ENCODE measurements at places on chromosomes 16 and 17. TPM values are rescaled to one million over a fixed set of nuclear protein-coding genes. Genes with fewer than 3 reads are reported as not detected.

DNA sequence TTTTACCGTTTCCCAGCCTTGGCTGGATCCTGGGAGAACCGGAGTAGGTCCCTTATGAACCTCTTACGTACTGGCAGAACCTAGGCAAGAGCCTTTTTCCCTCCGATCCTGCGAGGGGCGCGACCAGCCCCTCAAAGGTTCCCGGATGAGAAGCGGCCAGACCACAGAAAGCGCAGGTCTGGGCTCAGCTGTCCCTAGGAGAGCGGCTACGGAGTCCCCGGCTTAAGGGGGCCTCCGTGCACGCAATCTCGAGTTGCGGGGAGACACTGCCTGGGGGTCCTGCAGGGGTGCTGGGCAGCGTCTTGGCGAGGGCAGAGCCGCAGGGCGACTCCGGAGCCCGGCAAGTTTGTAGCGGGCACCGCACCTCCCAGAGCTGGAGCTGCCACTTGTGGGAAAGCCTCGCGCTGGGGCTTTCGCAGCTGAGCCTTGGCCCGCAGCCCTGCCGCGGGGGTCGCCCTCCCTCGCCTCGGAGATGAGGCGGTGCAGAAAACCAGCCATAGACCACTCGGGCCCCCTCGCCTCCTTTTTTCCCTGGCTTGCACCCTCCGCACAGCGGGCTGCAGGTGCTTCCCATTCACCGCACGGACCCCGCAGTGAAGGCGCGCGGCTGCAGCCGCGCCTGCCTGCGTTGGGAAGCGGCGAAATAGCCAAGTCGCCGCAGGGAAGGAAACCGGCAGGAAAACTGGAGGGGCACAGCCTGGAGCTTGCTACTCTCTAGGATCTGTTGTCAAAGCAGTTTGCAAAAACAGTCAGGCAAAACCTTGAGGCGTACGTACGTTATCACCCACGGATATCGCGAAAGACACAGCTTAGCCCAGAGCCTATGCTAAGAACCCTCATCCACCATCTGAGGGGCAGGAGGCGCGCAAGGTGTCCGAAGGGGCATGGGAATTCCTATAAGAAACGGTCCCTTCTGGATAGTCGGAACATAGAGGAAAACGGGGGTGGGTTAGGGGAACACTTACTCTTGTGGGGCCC, 834 bp downstream of the CDH8 start:
- DNase-seq = no peak

GRCh38 chr17:32916134-32916533, 11.8 kb upstream of the TMEM98 start:
- no peak for DNase-seq

DNA sequence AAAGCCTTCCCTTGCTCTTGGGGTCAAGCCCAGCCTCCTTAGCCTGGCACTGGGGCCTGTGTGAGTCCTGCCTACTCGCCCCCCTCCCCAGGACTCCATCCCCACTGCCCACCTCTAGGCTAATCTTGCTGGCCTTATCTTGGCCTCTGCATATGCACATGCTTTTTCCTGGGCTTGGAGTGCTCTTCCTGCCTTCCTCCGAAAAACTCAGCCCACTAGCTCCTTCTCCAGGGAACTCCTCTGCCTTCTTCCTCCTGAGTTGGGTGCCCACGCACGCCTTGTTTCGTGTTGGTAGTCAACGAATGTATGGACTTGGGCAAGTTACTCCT, 16.5 kb downstream of the TBX2 start:
- no peak for DNase-seq

DNA sequence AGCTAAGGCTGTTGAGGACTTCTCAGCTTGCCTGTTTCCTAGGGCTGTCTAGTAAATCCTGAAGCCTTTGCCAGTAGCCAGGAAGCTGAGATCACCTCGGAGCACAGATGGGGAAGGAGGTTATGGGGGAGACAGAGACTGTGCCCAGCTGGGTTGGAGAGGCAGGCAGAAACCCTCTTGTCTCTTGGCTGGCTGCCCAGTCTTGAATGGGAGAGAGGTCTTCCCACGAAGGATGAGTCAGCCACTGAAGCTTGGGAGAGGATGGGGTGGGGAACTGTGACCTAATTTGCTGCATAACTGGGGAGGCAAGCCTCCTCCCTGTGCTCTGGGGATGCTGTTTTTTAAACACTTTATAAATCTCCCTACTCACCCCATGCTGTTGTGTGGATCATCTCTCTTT, 69.8 kb downstream of the SHISA9 start:
- DNase-seq = no peak

DNA sequence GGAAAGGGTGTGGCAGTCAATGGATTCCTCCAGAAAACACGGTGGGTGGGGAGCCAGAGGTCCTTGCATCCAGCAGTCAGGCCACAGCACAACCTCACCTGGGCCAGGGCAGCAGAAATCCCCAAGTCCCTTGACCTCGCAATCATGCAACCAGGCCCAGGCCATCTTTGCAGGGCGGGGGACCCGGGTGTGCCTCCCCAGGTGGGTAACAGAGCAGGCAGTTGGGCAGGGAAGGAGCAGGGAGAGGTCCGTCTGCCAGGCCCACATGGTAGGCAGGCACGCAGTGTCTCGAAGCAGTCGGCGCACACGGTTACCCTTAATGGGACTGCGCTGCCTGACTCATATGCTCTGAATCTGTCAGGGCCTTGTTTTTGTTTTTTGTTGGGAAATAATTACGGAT, 153.0 kb downstream of the RBFOX3 start:
- no peak for DNase-seq

DNA sequence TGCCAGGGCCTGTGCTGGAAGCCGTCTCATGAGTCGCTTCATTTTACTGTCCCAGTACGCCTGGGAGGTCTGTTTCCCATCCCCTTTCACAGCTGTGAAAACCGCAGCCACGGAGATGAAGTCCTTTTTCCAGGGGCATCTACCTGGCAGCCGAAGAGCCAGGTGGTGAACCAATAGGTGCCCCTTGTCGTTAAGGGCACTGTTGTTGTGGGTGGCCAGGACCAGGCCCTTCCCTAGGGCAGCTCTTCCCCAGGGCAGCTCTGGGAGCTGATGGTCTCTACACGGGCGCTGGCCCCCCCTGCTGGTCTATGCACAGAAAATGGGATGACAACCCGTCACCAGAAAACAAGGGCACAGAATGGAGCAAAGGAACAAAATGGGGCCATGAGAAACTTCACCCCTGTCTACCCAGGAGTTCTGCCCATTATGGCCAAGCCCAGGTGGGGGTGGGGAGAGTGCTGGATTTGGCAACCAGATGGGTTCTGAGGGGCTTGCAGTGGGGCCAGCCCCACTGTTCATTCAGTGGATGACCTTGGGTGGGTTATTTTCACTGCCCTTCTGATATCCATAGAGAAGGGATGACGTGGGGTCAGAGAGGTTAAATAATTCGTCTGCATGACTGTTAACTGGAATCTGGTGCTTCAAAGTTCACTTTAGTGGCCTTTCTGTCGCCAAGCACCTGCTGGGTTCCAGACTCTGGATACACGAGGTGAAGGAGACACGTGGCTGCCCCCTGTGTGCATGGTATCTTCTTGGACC, 11.5 kb downstream of the RMI2 start:
- peak; percentile 43 for DNase-seq

DNA sequence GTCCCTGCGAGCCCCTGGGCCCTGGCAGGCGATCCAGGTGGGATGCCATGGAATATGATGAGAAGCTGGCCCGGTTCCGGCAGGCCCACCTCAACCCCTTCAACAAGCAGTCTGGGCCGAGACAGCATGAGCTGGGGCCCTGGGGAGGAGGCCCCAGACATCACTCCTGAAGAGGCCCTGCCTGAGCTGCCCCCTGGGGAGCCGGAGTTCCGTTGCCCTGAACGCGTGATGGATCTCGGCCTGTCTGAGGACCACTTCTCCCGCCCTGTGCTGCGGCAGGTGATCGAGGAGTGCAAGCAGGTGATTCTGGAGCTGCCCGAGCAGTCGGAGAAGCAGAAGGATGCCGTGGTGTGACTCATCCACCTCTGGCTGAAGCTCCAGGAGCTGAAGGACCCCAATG, 33.1 kb downstream of the CDRT15L2 start:
- no peak for DNase-seq

DNA sequence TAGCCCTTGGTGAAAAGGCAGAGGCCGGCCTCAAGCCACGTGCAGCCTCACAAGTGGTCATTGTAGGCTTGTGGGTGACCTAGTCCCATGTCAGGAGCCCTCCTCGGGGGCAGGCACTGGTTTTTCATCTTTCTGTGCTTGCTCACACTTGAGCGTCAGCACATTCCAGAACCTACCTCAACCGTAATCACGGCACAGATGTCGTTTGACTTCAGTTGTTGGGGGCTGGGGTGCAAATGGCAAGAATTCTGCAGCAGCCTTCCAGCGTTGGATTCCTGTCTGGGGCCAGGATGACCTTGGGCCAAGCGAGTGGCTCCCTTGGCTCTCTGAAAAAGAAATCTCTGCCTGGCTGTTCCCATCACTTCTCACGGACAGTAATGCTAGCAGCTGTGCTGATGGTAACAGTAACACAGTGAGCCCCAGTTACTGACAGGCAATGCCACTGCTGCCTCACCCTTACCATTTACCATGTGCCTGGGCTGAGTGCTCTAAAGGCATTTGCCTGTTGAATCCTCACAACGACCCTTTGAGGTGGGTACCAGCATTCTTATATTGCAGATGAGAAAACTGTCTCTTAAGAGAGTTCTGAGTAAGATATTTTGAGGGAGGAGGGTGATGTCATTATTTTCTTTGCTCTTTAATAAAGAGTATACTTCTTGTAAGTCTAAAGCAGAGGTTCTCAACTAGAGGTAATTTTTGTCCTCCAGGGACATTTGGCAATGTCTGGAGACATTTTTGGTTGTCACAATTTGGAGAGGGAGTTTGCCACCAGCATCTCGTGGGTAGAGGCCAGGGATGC, 46.5 kb downstream of the KSR1 start:
- DNase-seq = no peak

GRCh38 chr16:22214889-22215288, 8.8 kb downstream of the EEF2K start:
- DNase-seq = no peak

DNA sequence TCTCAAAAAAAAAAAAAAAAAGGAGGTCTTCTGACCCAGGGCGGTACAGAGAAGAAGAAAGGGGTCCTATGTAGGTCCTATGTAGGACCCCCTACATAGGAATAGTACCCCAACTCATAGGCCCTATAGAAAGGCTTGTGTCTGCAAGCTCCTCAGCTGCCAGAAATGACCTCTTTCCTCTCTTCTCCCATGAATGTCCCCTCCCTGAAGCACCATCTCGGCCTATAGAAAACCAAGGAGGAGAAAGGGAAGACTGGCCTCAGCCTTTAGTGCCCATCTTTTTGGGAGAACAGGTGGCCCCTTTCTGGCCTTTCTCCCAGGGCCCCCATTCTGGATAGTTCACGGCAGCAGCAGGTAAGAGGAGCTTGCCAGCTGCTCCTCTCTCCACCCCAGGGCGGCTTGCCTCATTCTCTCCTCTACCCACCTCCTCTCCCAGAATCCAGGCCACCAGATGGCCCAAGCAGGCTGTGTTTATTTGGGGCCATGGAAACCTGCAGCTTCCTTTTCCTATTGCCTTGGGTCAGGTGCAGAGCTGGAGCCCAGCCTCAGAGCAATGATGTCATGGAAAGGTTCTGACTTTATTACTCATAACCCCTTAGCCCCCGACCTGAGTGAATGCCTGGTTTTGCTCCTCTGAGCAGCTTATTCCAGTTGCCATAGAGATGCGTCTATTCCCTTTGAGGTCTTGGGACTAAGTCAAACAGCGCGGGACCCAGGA, 1.6 kb upstream of the MRPL58 start:
- DNase-seq = no peak

DNA sequence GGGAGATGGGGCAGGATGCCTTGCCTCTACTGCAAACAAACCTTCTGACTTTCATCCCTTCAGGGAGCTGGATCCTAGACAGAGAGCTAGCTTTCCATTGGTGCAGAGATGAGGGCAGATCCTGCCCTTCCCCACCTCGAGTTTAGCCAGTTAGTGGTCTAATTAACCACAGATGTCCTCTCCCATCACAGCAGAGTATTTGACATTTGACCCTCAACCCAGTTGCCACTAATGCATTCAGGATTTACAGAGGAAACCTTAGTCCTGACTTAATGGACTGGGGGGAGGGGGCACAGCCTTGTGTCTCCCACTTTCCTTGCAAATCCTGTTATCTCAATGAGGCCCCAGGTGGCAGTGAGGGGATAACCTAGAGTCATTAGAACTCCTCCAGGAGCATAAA, 10.2 kb downstream of the PIP4K2B start:
- DNase-seq = no peak

DNA sequence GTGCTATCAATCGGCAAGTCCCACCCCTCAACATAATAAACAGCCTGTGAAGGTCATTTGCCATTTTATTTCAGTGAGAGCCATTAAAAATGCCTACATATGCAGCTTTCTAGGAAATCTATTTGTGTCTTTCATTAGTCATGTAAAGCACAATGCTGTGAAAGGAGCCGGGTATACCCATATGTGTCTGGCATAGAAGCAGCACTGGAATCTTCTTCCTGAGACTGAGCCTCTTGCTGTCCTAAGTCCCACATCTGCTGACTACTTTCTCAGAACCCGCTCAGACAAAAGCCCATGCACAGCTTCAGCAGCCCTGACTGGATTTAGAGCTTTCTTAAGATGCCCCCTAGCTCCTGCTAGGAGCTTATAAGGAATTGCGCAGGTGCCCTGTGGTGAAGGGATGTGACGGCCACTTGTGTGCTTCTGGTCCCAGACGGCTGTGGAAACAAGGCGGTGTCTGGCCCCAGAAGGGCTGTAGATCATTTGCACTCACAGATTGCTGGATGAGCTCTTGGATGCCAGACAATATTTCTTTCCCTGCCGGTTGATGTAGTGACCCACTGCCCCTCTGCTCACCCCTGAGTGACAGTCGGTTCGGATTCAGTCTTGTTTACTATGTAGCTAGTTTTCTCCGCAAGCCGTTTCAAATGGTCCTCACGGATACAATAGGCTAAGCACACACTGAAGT, 172.2 kb downstream of the ANKFN1 start:
- DNase-seq = no peak

GRCh38 chr16:22681554-22682291, 132.2 kb upstream of the HS3ST2 start:
- DNase-seq = no peak

- no peak for DNase-seq
Observed at GRCh38 chr17:81934850-81935708, 2.0 kb downstream of the PYCR1 start.

TEKT1 gene
- polyA plus RNA-seq = not detected

SPATA22 gene
- polyA plus RNA-seq = not detected

EME2 gene
- 0.43 TPM for polyA plus RNA-seq
